ENCODE measurements at places on chromosomes 3 and 15. TPM values are rescaled to one million over a fixed set of nuclear protein-coding genes. Genes with fewer than 3 reads are reported as not detected.

GRM7 gene
- not detected for total RNA-seq

UBA5 gene
- 10.4 TPM for total RNA-seq

CACNA2D3 gene
- total RNA-seq = 6.1 TPM

UROC1 gene
- total RNA-seq = not detected

GBE1 gene
- 81.9 TPM for total RNA-seq

TBCCD1 gene
- 18.3 TPM for total RNA-seq

NR2E3 gene
- not detected for total RNA-seq

SETD2 gene
- total RNA-seq = 10.9 TPM
